ENCODE measurements at places on chromosomes 3 and 15.

GRCh38 chr3:123372686-123373473 is 76.0 kb downstream of the ADCY5 start:
- DNase-seq, result no peak

GRCh38 chr15:73009066-73010056 is 42.9 kb upstream of the NEO1 start:
- no peak for DNase-seq

- DNase-seq, result peak; percentile 23
Measured at GRCh38 chr15:64013179-64014062, 32.9 kb downstream of the DAPK2 start.

DNA sequence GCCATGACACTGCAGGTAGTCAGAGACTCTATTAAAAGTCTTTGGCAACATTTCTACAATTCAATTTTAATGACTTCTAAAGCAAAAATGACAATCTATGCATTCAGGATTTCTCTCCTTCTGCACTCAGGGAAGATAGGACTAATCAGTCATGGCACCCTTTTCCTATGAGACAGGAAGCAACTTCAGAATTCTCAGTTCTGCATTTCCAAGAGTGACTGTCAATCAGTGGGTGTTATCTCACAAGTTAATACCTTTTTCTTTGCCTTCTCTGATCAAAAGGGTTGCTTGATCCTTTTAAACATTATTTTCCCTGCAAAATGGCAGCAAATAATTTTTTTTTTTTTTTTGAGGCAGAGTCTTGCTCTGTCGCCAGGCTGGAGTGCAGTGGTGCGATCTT is 7.8 kb upstream of the ICE2 start:
- DNase-seq, result no peak

DNA sequence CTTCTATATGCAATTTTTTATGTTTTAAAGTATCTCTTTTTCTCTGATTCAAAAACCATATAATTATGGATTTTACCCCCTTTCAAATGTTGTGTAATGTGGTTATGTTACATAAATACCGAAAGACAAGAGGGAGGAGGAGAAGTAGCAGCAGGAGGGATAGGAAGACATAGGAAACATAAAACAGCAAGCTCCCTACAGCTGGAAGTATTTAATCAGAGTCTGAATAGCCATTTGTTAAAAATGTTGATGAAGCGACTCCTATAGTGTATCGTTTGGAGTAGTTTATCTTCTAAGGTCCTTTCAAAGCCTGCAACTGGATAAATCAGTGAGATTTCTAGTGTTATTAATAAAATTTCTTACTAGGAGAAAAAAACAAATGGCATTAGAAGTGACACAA is 598.1 kb upstream of the GOLIM4 start:
- DNase-seq, result no peak

DNA sequence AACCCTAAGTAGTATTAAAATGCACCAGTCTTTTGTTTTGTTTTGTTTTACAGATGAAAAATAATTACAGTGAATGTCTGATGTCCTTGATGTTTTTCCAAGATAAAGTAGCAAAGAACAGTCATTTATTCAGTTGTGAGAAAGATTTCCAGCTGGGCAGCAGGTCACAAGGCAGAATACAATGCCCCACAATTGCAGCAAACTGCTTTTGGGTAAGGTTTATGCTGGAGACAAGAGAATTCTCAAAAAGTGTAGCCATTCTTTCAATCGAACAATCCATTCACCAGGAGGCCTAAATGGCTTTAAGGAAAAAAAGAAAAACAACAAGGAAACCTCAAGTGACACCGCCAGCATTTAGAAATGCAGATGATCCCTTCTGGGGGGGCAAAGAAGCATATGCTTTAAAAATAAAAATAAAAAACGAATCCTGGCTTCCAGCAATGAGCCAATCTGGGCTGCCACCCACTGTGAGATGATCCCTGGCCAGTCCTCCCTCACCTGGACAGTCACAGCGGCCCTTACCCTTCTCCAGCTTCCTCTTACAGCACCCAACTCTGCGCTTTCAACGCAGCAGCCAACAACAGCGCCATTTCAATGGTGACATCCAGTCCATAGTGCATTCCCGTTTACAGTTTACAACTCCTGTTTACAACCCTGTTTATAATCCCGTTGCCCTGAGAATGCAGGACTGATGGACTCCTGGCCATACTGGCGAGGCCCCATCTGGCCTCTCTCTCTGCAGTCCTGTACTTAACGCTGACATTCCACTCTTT is 25.7 kb upstream of the WNT5A start:
- DNase-seq, result no peak

DNA sequence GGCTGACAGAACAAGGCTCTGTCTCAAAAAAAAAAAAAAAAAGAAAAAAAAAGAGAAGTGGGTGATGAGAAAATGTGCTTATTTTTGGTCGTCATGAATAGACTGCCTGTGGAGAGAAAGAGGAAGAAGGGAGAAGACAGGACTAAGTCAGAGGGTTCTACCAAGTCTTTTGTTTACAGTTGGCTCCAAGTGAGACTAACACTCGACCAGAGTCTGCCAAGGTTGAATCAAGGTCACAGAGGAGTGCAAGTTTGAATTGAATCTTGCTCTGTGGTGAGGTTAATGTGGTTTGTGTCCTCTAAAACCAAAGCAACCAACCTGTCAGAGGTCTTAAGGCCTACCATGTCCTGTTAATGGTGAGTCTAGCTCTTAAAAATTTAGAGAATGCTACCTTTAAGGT is 334.1 kb upstream of the GRM7 start:
- no peak for DNase-seq

DNA sequence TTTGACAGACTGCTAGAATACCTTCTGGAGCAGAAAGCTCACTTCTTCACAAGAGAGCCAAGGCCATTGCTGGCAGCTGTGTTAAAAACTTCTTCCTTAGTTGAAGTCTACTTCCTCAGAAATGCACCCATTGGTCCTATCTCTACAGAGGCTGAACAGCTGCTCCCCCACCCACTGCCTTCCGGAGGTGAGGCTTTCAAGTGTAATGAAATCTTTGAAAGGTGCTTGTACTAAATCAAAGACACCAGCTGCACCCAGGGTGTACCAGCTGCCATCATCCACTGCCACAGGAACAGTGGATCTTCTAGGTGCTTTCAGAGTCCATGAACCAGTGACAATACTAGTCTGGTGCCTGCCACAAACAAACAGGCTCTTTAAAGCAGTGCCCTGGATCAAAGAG is 26.4 kb upstream of the HERC1 start:
- DNase-seq, result peak; percentile 69

GRCh38 chr3:97793420-97794019 is 28.3 kb upstream of the CRYBG3 start:
- DNase-seq, result peak; percentile 68

GRCh38 chr3:117735481-117736101 is 1026.0 kb downstream of the TUSC7 start:
- no peak for DNase-seq

GRCh38 chr3:65851827-65852226 is 186.9 kb downstream of the MAGI1 start:
- DNase-seq, result no peak

GRCh38 chr3:106707347-106707746 is 669.9 kb upstream of the CCDC54 start:
- no peak for DNase-seq

DNA sequence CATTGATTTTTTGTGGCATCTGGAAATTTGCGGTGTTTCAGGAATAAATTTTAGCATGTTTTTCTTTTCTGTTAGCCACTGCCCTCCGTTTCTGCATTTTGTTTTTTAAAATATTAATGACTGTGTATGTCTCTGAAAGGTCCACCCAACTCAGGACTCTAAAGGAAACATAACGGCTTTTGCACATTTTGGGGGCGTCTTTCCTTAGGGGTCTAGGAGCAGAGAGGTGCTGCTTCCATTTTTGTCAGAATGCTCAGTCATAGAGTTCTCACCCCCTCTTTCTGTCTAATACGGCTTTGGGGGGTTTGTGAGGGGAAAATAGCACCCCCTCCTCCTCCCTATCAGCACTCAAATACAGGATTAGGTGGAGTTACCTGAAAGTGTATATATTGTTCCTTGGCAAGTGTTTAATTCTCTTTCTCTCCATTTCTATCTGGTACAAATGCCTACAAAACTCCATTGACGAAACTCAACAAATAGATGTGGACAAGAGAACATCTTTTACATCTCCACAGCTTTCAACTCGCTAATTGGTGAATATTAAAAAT is 219.4 kb downstream of the MEIS2 start:
- DNase-seq, result no peak

DNA sequence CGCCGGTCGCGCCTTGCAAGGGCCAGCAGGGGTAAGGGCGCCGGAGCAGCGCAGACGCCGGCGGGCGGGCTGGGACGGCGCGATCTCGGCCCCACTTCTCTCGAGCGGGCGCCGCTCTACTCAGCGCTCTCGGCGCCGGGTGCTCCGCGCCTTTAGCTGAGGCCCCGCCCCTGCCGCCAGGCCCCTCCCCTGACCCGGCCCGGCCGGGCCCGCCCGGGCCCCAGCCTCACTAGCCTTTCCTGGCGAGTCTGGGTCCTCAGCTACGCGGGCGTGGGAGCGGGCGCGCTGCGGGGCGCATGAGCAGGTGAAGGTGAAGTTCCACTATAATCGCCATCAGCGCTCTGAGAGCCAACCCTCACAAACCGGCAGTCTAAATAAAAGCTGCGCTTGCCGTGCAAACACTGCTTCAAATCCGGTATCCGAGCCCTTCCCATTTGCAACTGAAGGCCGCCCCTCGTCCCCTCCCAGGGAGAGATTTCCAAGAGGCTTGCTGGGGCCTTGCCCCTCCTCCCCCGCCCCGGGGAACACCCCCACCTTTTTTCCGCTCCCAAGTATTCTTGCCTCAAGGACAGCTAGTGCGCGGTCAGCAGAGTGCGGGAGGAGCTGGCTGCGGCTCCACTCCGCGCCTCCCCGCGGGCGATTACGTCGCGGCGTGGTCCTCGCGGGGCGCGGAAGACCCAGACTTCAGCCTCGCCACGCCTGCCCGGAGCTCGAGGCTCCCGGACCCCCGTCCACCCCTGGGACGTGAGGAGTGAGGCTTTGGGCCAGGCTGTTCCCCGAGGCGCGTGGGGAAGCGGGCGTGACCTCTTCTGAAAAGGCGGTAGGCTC is at the start of gene RPP25:
Gene RPP25 (minus strand): TSS at position 125 of the 828 bp plus-strand sequence. CDS start 189 bp downstream, outside the sequence.
- peak; percentile 57 for DNase-seq

DNA sequence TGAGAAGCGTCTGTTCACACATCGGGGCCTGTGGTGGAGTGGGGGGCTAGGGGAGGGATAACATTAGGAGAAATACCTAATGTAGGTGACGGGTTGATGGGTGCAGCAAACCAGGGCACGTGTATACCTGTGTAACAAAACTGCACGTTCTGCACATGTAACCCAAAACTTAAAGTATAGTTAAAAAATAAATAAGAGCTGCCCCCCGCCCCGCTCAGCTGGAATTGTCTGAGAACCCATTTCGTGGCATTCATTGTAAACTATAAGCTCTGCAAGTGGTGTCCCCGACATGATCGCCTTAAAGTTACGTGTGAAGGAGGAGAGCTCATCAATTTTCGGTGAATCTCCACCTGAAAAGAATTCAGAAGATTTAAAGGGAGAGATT is 7.3 kb upstream of the LIPH start:
- no peak for DNase-seq

DNA sequence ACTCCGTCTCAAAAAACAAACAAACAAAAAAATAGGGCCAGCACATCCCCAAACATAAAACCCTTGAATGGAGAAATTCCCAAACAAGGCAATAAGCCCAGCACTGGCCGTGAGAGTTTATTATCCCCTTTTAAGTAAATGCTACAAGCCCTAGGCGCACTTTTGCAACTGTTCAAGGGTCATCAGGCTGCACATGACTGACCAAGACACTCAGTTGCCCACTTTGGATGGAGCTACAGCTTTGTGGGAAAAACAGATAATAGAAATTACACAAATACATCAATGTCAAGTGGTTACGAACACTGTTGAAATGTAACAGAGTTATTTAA is 33.7 kb upstream of the ZNF445 start:
- DNase-seq, result no peak

- no peak for DNase-seq
Measured at GRCh38 chr15:50128266-50128665, 9.2 kb upstream of the ATP8B4 start.

- no peak for DNase-seq
Measured at GRCh38 chr3:197508461-197508860, 47.3 kb downstream of the BDH1 start.

DNA sequence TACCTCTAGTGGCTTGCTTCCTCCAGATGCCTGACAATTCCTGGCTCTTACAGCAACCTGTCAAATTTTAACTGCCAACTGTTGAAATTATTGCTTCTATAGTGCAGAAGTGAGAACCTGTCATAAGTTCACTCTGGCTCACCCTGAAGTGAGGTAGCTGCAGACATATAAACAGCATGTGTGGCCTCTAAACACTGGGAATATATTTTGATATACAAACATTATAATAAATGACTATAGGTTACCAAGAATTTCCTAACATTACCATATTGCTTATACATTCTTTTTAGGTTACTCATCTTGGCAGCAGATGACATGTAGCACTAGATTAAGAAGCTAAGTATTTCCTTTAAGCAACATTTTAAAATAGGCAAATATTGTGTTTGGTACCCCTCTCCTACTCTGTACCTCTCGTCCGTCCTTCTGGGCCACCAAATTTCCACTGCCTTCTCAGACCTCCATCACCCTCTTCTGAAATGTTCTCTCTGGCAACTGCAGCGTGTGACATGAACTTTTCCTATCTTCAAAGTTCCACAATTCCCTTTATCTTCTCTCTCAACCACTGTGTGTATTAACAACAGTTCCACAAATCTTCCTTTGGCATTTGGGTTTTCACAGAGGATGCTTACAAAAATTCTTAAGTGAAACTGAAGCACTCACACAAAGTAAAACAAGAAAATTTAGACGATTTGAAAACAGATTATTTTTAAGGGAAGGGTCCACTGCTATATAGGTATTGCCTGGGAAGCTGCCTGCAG is 15.3 kb upstream of the XXYLT1 start:
- DNase-seq, result no peak

GRCh38 chr15:69117431-69117871 is 43.0 kb upstream of the GLCE start:
- DNase-seq, result no peak

GRCh38 chr3:116601206-116601605 is 108.4 kb upstream of the TUSC7 start:
- no peak for DNase-seq

GRCh38 chr15:32641517-32642059 is at the start of gene SCG5:
SCG5 (plus strand) TSS chr15:32641710; CDS start chr15:32643593, 1,883 bp downstream.
- no peak for DNase-seq

GRCh38 chr3:36663666-36664291 is 100.6 kb downstream of the DCLK3 start:
- no peak for DNase-seq

DNA sequence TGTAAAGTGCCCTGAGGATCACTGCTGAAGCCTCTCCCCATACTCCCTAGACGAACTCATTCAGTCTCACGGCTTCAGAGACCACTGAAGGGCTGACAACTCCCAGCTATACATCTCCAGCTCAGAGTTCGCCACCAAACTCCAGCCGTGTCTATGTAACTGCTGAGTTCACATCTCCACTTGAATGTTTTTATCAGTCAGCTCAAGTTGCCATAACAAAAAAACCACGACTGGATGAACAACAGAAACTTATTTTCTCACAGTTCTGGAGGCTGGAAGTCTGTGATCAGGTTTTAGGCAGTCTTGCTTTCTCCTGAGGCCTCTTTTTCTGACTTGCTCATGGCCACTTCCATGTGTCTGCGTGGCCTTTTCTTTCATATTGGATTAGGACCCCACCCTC is 223.0 kb upstream of the LRRFIP2 start:
- DNase-seq, result no peak
